ENCODE measurements at places on chromosomes 6 and 20.

GRCh38 chr6:169798764-169799473, 47.5 kb downstream of the ERMARD start:
- DNase-seq = no peak

DNA sequence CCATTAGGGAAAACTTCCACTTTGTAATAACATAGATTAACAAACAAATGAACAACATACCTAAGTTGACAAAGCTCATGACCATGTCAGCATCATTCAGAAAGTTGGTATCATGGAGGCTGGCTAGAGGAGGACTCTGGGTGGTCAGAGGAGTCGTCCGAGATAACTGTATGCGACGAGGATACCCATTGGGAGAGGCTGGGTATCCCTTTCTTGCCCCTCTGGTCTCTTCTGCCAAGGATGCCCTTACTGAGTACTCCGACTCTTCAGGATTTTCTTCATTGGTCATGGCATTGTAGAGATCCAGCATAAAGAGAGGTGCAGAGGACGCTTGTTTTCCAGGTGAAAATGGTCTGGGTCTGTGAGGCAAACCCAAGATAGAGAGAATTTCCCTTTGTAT, 1.1 kb downstream of the BMP5 start:
- no peak for DNase-seq

GRCh38 chr6:151624071-151624470, 130.3 kb downstream of the CCDC170 start:
- DNase-seq = no peak

GRCh38 chr20:59636766-59637370, 32.5 kb downstream of the PHACTR3 start:
- DNase-seq = no peak

DNA sequence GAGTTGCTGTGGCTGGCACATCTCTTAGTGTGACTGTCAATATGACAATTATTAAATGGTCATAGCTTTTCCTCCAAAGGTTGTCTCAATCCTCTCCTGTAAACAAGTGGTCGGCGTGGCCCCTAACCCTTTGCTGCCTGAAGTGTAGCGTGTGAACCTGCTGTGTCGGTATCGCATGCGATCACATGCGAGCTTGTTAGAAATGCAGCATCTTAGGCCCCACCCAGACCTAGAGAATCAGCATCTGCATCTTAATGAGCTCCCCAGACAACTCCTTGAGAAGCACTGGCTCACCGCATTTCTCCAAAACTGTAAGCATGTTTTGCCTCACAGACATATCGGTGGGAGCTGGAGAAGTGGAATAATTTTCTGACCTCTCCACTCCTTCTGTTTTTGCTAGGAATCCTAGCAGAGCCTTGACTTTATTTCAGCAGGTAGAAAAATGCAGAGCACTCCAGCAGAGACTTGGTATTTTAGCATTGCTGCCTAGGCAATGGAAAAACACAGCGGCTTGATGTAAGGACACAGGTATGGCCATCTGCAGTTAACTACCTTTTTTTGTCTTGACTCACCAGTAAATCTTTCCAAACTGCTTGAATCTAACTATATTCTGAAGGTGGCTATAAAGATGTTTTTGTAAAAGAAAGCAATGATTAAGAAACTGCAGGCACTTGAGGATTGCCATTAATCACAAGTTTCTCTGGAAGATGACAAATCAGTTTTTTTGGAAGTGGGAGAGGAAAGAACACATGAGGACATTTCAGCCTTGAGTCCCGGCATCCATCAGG, 67.6 kb downstream of the PSMG4 start:
- no peak for DNase-seq

GRCh38 chr20:46416421-46416820, 10.0 kb upstream of the ELMO2 start:
- DNase-seq = no peak

DNA sequence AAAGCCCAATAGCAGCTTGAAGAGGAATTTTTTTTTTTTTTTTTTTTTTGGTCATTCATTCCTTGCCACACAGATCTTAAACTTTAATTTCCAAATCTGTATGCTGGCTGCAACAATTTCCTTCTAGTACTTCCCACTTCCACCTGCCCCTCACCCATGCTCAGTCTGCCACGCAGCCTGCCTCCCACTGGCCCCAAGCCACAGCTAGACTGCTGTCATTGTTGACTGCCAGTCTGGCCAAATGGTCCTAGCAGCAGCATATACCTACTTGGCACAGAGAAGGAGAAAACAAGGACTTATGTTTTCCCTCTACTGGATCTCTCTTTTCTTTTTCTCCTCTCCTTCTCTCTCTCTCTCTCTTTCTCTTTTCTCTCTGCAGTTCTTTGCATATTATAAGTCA, 118.3 kb upstream of the HEY2 start:
- no peak for DNase-seq

Measured in umbilical cord (tissue), 2 donors.